ENCODE measurements at places on chromosomes 5 and 9.

GRCh38 chr5:72440207-72440638, 67.0 kb downstream of the ZNF366 start:
- DNase-seq, result no peak

DNA sequence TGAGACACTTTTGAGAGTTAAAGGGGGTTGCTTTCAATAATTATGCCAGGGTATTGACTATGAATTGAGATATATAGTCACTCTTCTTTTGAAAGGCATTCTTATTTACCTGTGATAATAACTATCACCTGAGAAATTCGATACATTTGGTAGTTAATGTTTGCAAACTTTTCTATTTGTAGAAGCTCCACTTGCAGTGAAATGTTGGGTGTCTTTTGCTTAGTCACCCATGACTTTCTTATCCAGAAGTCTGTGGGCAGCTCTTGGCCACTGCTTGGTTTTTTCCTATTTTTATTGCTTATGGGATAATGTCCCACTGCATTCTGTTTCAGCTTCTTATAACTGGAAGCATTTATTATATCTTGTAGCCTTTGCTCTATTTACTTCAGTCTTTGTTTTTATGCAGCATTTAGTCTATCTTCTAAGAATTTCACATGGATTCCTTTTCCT, 3.9 kb downstream of the MACIR start:
- no peak for DNase-seq

GRCh38 chr9:7402334-7403027, 397.1 kb downstream of the DMAC1 start:
- no peak for DNase-seq

DNA sequence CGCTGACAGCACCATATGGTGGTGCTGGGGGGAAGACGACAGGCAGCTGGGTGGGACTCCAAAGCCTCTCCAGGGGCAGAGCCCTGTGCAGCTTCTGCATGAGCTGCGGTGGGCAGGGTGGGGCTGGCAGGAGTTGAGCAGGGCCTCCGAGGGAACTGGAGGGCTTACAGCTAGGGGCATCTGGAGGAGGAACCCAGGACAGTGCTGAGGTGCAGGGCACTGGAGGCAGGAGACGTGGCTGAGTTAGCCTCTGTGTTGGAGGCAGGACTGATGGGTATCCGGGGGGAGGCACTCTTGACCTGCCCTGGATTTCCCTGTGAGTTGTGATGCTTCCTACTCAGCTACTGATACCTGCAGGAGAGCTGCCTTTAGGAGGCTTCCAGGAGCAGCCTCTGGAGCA, 45.0 kb downstream of the TENT4A start:
- DNase-seq, result peak; percentile 56

- no peak for DNase-seq
Observed at GRCh38 chr5:7902201-7902600, 33.3 kb downstream of the MTRR start.

- no peak for DNase-seq
Observed at GRCh38 chr5:35320029-35320428, 89.7 kb upstream of the PRLR start.

DNA sequence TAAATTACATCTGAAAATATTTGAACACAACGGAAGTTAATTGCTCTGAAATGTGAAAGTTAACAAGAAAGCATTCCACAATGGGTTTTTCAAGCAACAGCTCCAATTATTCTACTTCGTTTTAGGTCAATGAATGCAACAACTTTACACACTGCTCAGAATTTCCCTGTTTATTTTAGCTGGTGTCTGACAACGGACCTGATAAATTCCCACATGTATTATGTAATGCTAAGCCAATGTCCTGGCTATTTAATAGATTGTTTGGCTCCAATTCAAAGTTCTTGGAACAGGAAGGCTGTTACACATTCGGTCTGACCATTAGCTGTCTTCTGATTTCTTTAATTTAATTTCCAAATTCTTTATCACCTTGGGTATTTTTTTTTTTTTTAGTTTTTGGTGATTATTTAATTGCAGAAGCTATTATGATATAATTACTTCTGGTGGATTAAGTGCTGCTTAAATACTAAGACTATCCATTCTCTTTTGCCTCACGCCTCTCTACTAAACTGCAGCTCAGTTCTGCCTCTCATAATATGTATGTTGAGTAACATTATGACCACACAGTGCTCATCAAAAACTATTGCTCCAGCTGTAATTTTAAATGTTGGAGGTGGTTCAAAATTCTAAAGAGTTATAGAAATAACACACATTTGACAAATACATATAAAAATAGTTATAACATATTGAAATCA, 57.9 kb downstream of the MEF2C start:
- no peak for DNase-seq

GRCh38 chr5:90424245-90424644, 14.7 kb upstream of the CETN3 start:
- DNase-seq, result no peak

- DNase-seq, result no peak
Observed at GRCh38 chr5:36227046-36227445, 14.7 kb downstream of the NADK2 start.

GRCh38 chr9:101668421-101668820, 70.0 kb downstream of the GRIN3A start:
- no peak for DNase-seq

- no peak for DNase-seq
Observed at GRCh38 chr5:80125962-80126480, 90.9 kb downstream of the THBS4 start.

DNA sequence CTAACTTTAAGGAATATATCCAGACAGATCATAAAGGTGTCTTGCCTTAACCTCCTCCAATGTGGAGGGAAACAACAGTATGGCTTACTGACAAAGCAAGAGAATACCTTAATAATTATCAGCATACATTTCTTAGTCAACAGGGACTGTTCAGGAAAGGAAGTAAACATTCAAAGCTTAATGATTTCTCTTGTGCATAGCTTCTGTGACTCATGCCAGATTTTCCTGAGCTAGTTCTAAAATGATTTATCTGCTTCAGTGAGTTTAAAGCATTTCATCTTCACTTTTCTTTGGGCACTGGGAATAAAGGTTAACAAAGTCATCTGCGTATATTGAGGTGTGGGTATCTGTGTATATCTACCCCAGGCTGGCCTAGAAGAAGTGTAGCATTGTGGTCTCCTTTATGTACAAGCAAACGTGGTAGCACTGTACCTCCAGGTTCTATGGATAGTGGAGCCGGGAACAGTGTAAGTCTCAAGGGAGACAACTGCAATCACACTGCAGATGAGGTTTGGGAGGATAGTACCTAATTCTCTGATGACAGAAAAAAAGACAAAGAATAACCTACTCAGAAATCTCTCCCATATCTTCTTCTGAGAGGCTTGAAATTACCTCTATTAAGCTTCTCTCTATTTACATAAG, 284.1 kb downstream of the HCN1 start:
- no peak for DNase-seq

GRCh38 chr5:36561601-36562000, 44.8 kb upstream of the SLC1A3 start:
- DNase-seq, result no peak

- peak; percentile 82 for DNase-seq
Observed at GRCh38 chr5:157994906-157995519, 136.1 kb upstream of the CLINT1 start.

DNA sequence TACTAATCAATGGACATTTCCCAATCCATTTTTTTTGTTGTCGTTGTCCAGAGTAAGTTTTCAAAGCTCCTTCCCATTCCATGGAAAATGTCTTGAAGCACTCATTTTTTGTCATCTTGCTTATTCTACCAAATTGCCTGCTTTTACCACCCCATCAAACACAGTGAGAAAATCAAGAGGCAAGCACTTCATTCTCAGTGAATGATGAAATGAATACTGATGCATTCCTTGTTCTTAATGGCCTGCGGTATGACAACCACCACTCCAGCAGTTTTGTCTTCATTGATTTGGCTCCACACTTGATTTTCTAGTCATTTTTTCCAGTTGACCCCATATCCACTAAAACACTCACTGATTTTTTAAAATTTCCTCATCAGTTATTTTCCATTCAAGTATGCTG, 193.5 kb upstream of the ANKH start:
- DNase-seq, result no peak

- no peak for DNase-seq
Observed at GRCh38 chr9:136568288-136569081, 22.6 kb upstream of the NOTCH1 start.

Measured in posterior vena cava (tissue), 2 donors.